ENCODE measurements at places on chromosomes 1 and 21. TPM values are rescaled to one million over a fixed set of nuclear protein-coding genes. Genes with fewer than 3 reads are reported as not detected.

GRCh38 chr1:165235155-165235776 is 121.2 kb downstream of the LMX1A start:
- DNase-seq: no peak

DNA sequence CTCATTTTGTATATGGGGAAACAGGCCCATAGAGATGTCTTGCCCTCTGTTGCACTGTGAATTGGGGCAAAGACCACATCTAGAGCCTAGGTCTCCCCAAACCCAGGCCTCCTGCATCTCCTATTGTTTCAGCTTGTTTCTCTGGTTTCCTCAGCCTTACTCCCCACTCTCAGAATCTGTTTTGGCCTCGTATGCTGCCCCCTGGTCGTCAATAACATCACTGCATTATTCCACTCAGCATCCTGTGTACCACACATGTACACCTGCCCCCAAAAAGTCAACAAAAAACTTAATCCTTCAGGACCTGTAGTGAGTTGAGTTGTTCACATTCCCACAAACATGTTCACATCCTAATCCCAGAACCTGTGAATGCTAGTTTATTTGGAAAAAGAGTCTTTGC is 184.8 kb downstream of the BRINP2 start:
- DNase-seq: peak; percentile 29

LAMC1 gene
- total RNA-seq: 240 TPM

GRCh38 chr1:151994956-151995355 is 1.3 kb upstream of the S100A10 start:
- no peak for DNase-seq

GRCh38 chr1:30603081-30603858 is 120.1 kb downstream of the MATN1 start:
- no peak for DNase-seq

IL20 gene
- not detected for total RNA-seq

Data from lung microvascular endothelial cell (primary cell).